Fibroblast of gingiva (primary cell): ENCODE measurements at places on chromosomes 5 and 9.

- no peak for DNase-seq
These were observed 918 bp upstream of the MYMK start for GRCh38 chr9:133525677-133526076.

- peak; percentile 73 for DNase-seq
These were observed 11.4 kb upstream of the GRPEL2 start for GRCh38 chr5:149333711-149334443.

DNA sequence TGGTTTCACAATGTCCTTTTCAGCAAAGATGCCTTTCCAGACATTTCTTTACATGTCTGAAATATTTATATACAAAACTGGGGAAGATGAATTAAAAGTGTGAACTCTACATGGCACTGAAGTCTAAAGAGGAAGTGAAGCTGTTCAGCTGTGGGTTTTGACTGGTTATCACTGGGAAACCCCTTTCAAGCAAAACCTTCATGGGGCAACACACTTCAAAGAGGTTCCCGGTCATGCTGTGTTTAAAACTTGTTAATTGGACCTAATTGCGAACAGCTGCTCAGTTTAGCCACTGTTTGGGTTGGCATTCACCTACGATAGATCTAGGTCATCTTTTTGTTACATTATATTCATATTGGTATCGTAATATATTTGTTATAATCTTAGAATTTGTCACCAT is 20.0 kb upstream of the GDNF start:
- DNase-seq = no peak

GRCh38 chr5:121503111-121503840 is 348.4 kb upstream of the FTMT start:
- DNase-seq = peak; percentile 4

DNA sequence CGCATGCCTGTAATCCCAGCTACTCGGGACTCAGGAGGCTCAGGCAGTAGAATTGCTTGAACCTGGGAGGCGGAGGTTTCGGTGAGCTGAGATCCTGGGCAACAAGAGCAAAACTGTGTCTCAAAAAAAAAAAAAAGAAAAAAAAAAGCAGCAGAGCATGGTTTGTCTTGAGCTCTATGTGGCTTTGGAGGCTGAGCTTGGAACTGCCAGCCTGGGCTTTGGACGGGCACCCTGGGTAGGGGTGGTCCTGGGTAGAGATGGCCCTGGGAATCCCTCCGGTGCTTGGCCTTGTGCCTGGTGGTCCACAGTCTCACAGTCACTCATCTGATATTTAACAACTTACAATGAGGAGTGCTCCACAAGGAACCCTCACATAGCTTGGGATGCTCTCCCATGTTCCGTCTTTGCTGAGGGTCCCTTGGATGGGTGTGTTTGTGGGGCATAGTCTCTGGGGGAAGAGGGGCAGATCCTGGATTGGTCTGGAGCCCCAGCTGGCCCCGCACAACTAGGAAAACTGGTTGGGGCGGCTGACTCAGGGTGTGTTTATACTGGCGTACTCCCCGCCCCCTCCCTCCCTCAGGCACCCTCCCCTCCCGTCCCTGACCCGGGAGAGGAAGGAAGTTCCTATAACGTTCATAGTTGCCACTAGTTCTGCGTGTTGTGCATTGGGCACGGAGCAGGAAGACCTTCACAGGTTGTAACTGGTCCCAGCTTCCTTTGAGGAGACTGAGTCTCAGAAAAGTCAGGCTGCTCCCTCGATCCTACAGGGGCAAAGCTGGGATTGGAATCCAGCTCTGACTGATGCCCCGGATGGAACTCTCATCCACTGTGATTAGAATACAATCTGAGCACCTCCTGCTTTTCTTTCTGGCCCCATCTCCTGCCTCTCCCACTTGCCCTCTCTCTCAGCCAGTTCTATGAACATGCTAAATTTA is 11.2 kb downstream of the IER5L start:
- DNase-seq = peak; percentile 75
